ENCODE measurements at places on chromosomes 16 and 17. TPM values are rescaled to one million over a fixed set of nuclear protein-coding genes. Genes with fewer than 3 reads are reported as not detected.

GRCh38 chr16:84729716-84730320 lies 30.0 kb downstream of the USP10 start:
- DNase-seq = no peak
- H3K27ac ChIP-seq = peak overlapping the region; percentile 92
- H3K36me3 ChIP-seq = peaks cover 15% of the 10 kb centered on the region
- H3K27me3 ChIP-seq = no peaks in the 10 kb centered on the region

Gene PHAF1
- total RNA-seq = 30.7 TPM

Gene TBC1D26
- total RNA-seq = not detected

- no peak overlapping the region for H3K4me3 ChIP-seq
- no peaks in the 10 kb centered on the region for H3K4me1 ChIP-seq
- H3K27ac ChIP-seq = no peak overlapping the region
- H3K27me3 ChIP-seq = no peaks in the 10 kb centered on the region
- H3K36me3 ChIP-seq = peaks cover 22% of the 10 kb centered on the region
Observed at GRCh38 chr16:1630450-1631213, 18.5 kb downstream of the CRAMP1 start.

- no peak overlapping the region for H3K27ac ChIP-seq
- DNase-seq = no peak
- H3K4me3 ChIP-seq = no peak overlapping the region
- no peaks in the 10 kb centered on the region for H3K36me3 ChIP-seq
- H3K27me3 ChIP-seq = no peaks in the 10 kb centered on the region
- H3K4me1 ChIP-seq = no peaks in the 10 kb centered on the region
Observed at GRCh38 chr16:59698346-59699020, 964.4 kb upstream of the GOT2 start.

DNA sequence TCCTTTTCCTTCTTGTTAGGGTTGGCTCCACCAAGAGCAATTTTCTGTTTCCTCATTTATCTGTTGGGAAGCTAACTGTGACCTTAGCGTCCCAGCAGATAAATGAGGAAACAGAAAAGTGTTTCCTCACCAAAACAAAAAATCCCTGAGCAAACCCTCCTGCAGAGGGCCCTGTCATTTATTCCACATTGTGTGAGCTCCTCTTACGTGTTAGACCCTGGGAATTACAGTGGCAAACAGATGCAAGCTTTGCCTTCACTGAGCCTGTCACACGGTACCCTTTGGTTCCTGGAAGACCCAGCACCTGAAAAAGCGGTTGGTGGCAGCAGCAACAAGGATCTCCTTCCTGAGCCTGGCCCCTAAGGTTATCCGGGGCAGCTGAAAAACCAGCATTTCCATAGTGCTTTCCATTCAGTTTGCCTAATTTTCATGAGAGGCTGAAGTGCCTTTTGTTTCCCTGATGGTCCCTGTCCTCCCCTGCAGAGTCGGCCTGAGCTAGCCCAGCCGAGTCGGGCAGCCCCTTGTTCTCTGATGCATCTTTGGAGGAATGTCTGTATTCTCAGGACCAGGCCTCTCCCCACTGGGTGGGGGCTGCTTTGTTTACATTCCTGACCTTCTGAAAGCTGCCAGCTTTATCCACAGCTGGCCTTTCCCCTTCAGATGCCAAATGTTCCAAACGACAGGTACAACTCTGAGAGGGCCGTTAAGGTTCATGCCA lies 34.7 kb downstream of the YPEL2 start:
- H3K27ac ChIP-seq = no peak overlapping the region
- no peaks in the 10 kb centered on the region for H3K36me3 ChIP-seq
- H3K27me3 ChIP-seq = no peaks in the 10 kb centered on the region
- H3K4me1 ChIP-seq = peaks cover 16% of the 10 kb centered on the region

GRCh38 chr17:13127921-13128602 lies 110.2 kb upstream of the ELAC2 start:
- H3K4me1 ChIP-seq = no peaks in the 10 kb centered on the region
- H3K36me3 ChIP-seq = no peaks in the 10 kb centered on the region
- no peaks in the 10 kb centered on the region for H3K27me3 ChIP-seq
- no peak overlapping the region for H3K4me3 ChIP-seq

Gene DNAH2
- not detected for total RNA-seq

All from Karpas-422 (cell line).